ENCODE measurements at places on chromosomes 2 and 18.

- DNase-seq = no peak
These were observed 612.4 kb downstream of the NYAP2 start for GRCh38 chr2:226011716-226012450.

DNA sequence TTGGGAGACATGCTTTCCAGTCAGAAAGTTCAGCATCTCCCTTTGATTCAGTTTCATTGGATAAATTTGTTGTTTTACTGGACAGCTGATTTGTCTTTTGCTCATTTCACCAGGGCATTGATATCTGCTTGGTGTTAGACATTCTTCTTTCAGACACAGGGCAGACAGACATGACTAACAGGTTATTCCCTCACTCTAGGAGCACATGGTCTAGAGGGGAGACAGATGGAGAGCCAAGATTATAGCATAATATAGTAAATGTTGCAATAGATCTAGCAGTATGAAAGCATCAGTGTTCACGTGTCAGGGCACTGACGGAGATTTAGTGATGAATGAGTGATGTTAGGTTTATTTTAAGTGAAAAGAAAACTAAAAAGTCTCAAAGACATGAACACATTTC lies 187.0 kb upstream of the CYRIA start:
- no peak for DNase-seq

DNA sequence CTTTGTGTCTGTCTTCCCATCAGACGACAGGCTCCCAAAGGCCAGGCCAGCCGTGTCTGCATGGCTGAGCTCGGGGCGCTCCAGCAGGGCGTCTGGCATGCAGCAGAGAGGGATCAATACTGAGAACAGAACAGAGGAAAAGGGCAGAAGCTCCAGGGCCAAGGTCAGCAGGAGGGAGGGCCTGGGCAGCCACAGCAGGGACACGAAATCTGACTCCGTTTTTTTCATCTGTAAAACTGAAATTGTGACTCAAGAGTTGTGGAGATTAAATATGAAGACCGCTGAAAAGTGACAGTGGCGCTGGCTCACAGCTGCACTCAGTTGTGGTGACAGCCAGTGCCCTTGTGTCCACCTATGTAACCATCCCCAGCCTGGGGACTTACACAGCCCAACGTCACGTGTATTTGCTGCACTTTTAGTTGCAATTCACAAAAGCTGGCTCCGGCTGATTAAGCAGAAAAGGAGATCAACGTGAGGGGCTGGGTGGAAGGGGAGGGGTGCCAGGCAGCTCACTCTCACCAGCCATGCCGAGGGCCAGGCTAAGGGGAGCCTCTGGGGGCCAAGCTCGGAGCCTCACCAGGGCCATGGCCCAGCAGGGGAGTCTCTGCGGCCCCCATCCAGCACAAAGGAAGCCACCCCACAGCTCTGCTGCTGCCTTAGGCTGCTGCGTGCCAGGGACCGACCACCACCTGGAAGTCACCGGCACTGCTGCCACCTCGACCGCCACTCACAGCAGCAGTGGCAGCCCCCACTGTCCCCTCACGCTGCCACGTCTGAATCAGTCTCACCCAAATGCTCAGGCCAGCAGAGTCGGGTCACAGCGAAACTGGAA lies 74.7 kb downstream of the EIPR1 start:
- DNase-seq = no peak

GRCh38 chr2:236551471-236552211 lies 18.0 kb upstream of the ACKR3 start:
- DNase-seq = no peak

GRCh38 chr18:23936381-23936958 lies 78.1 kb upstream of the TTC39C start:
- DNase-seq = no peak

DNA sequence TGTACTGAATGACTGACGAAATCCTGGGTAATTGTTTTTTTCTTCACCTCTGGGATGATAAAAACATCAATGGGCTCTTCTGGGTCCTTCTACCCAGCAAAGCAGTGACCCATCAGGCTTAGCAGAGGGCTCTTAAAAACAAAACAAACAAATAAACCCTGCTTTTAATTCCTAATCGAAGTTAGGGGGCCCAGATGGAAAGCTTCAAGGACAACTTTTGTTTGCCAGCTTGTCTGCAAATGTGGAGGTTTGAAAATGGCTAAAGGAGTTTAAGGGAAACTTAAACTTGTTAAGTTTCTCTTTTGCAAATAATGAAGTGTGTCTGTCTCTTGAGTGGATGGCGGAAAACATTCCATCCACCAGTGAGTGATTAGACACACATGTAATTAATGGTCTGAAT lies 327.2 kb downstream of the SATB2 start:
- DNase-seq = no peak

- DNase-seq = no peak
These were observed 269.3 kb upstream of the SIX2 start for GRCh38 chr2:45278365-45279078.

DNA sequence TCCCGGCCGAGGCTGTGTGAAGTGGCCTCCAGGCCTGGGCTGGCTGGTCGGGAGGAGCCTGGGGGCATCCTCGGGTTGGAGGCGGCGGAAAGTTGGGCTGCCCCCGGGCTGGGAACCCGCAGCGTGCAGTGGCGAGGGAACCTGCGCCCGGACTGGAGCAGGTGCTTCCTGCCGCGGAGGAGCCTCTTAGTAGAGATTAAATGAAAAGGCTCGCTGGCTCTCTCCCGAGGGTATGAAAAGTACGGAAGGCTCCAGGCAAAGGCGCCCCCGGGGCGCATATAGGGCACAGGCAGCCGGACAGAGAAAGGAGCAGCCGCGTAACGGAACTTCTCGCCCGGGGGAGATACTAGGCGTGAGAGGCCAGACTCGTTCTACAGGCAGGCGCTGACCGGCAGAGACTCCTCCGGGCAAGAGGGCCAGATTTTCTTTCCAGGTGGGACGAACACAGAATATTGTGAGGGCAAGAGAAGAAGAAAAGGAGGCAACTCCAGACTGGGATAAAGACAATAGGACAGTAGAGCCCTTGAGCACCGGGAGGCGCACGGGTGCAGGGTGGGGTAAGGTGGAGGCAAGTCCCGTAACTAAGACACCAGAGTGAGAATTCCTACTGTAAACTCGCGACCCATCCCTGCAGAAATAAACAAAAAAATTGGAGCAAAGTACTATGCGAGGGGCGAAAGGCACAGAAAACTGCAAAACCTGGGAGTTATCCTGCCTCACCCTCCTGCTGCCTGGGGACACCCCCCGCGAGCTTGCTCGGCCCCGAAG lies 816 bp downstream of the CDH2 start:
- DNase-seq = peak; percentile 27

DNA sequence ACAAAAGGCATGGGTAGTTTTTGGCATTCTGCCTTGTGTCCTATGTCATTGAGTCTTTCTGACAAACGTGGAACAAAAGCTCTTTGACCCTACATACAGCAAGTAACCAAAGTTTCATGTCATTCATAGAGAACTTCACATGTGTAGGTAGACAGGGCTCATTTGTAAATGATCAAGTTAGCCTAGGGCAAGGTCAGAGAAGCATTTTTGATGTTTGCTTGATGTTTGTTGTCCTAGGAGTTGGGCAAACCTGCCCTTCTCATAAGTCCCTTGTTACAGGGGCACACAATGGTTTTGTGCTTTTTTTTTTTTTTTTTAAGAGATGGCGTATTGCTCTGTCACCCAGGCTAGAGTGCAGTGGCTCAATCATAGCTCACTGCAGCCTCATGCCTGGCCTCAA lies 83.3 kb upstream of the FAM136A start:
- DNase-seq = no peak

- DNase-seq = no peak
These were observed 265.4 kb downstream of the NUP35 start for GRCh38 chr2:183389546-183390080.

- no peak for DNase-seq
These were observed 396.8 kb upstream of the ID2 start for GRCh38 chr2:8285081-8285480.

Data from anterior cingulate cortex (tissue), 58 donors.